ENCODE measurements at places on chromosomes 7 and 10.

DNA sequence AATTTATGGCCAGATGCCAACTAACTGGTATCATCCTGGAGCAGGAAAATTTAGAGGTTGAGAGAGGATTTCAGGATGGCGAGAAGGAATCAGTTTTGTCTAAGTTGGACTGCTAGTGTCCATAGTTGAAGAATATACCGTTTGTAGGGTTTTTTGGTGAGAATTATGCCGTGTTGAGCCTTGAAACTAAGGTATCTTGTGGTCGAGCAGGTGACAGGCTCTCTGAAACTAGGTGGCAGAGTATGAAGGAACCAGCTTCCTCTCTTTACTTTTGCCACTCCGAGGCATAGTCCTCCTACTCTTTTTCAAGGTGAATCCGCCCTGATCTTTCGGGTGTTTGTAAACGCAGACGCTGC is 9.7 kb downstream of the MDFIC start:
- DNase-seq = no peak

DNA sequence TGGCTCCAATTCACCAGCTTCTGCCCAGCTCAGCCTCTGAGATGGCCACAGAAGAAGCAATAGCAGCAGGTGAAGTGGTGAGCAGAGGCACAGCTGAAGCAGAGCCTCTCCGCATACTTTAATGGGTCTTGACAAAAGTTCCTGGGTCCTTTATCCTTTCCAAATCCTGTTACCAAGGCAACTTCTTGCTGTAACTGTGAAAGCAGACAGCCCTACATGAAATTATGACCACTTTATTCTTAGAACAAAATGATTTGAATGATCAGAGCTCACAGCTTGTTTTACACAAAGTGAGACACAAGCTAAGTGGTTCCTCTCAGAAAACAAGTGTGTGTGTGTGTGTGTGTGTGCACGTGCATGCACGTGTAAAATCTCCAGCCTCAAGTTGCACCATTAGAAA is 245.6 kb downstream of the HTR7 start:
- no peak for DNase-seq

- no peak for DNase-seq
Measured at GRCh38 chr10:47400786-47401185, 16.7 kb upstream of the ZNF488 start.

GRCh38 chr10:6064119-6064518 is 2.0 kb upstream of the IL2RA start:
- DNase-seq = no peak

DNA sequence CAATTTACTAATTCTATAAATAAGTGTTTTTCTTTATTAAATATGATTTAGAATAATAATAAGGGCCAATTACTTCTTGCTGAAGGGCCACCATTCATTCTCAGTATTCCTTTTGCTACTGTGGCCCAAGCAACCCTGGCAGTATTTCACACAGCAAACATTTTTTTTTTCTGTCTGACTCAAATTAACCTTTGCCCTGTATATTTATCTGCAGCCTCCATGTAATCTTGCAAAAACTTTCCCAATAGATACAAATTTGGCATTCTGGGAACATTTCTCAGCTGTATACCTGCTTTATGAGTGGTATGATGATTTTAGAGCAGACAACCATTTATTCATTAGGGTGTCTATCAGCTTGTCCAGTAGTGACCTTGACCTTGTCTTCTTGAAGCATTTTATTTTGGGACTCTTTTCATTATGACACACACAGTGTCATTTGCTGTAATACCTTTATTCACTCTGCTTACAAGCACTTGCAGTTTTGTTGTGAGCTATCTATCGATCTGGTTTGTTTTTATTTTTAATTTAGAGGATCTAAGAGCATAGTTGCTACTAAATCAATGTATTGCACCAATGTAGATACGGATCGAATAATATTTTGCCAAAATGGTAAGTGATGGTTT is 159.7 kb upstream of the PLXDC2 start:
- DNase-seq = no peak

DNA sequence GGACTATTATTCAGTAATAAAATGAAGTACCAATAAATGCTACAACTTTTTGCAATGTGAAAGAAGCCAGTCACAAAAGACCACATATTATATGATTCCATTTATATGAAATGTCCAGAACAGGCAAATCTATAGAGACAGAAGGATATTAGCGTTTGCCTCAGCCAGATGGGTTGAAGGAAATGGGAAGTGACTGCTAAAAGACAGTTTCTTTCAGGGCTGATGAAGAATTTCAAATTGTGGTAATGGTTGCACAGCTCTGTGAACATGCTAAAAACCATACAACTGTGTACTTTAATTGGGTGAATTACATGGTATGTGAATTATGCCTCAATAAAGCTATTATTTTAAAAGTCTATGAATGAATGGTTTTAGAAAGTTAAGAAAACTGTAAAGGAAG is 23.9 kb upstream of the REEP3 start:
- no peak for DNase-seq

GRCh38 chr10:69014171-69014570 is 25.6 kb downstream of the KIFBP start:
- DNase-seq = no peak

DNA sequence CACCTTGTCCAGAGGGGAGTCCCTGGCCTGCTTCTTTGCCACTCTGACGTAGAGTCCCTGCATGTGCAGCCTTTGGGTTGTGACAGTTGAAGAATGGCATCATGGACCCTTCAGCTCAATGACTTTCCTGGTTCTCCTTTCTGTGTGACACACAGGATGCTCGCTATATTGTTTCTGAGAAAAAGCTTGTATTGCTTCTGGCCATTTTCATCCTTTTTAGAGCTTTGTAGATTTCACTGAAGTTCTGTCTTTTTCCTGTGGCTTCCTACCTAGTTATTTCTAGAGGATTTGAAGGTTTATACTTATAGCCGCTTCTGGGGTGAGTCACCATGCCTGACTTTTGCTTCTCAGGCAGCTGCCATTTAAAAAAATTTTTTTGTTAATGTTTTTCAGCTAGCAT is 27.0 kb downstream of the SND1 start:
- DNase-seq = no peak

DNA sequence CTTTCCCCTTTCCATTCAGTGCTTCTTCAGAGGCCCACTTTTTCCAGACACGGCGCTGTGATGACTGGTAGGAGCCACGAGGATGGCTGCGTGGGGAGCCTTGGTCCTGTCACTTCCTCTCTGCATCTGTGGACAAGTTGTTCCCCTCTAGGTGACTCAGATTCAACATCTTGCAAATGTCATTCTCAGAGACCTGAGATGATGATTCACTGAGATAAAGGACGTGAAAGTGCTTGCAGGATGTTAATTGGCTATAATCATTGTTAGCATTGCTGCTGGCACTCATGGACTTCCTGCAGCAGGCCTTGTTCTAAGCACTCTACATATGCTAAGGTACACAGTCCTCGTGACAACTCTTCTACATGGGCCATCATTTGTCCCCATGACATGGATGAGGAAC is 489.8 kb upstream of the ZMIZ1 start:
- DNase-seq = peak; percentile 32

DNA sequence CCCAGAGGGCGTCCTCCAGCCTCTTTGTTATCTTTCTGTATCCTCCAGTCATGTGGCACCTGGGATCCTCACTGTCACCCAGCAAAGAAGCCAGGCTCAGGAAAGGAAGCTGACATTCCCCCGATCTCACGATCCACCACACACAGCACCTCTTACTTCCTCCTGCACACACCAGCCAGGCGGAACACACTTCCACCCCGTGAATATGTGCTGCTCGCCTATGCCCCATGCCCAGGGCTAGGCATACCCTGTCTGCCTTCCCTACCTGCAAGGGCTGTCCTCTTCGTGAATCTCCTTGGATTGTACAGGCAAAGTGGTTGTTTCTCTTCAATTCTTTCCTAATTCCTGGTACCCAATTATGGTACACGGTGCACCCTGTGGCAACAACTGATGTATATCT is 191.0 kb downstream of the TNS3 start:
- no peak for DNase-seq

DNA sequence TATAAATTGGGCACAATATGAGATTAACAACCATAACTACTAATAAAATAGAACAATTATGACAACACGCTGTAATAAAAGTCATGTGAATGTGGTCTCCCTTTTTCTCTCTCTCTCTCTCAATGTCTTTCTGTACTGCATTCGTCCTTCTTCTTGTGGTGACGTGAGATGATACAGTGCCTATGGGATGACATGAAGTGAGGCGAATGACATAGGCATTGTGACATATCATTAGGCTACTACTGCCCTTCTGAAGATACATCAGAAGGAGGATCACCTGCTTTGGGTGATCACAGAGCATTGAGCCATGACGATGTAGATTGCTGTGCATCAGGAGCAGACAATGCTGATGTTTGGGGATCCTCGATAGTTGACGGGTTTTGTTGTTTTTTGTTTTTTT is 171.6 kb downstream of the HERPUD2 start:
- DNase-seq = no peak

GRCh38 chr7:44698046-44698580 is 50.5 kb upstream of the ZMIZ2 start:
- no peak for DNase-seq
